RWPE1 (cell line): ENCODE measurements at places on chromosomes 16 and 17.

GRCh38 chr17:57957886-57958285, 2.7 kb upstream of the CUEDC1 start:
- DNase-seq, result no peak

- no peak for DNase-seq
Measured at GRCh38 chr17:50604513-50604912, 30.2 kb upstream of the ABCC3 start.

DNA sequence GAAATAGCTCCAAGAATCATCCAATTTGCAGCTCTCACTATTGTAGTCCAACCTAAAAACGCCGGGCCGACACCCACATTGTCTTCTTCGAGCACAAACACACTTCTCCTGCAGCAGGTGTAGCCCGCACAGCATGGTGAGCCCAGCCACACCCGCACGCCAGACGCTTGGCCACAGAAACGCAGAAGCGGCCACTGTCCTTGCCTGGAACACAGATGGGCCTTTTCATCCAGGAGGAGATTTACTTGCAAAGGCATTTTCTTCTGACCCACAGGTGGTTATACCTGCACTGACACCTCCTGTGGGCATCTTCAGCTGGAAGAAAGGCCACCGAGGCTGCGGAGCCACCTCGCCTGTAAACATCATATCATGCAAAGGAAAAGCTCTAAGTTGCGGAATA, 98.4 kb downstream of the ADCY9 start:
- DNase-seq, result no peak

- no peak for DNase-seq
Measured at GRCh38 chr16:69707920-69708683, 18.3 kb downstream of the NQO1 start.
